ENCODE measurements at places on chromosomes 12 and 14.

GRCh38 chr12:92908108-92908507, 21.0 kb downstream of the EEA1 start:
- no peak for DNase-seq

DNA sequence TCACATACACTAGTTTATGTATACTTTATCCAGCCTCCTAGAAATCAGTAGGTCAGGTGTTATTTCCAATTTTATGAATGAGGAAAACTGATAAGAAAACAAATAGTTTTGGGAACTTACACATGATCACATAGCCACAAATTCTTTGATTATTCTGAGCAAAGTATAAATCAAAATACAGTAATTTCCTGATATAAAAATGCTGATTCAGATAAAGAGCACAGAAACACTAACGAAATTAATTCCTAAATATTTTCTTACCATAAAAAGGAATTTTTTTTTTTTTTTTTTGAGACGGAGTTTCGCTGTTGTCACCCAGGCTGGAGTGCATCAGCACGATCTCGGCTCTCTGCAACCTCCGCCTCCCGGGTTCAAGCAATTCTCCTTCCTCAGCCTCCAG, 275.4 kb downstream of the SOX5 start:
- DNase-seq: no peak

- no peak for DNase-seq
These were observed 10.5 kb upstream of the RBM25 start for GRCh38 chr14:73047808-73048207.

DNA sequence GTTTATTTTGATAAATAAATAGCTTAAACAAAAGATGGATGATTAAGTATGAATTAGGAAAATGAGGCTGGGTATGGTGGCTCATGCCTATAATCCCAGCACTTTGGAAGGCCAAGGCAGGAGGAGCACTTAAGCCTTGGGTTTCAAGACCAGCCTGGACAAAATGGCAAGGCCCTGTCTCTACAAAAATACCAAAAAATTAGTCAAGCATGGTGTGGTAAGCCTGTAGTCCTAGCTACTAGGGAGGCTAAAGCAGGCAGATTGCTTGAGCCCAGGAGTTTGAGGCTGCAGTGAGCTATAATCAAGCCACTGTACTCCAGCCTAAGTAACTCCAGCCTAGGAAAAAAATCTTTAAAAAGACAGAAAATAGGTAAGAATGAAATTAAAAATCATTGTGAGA, 96.0 kb downstream of the BCL2L14 start:
- DNase-seq: no peak

- no peak for DNase-seq
These were observed 261.0 kb downstream of the DACT1 start for GRCh38 chr14:58898655-58899316.

DNA sequence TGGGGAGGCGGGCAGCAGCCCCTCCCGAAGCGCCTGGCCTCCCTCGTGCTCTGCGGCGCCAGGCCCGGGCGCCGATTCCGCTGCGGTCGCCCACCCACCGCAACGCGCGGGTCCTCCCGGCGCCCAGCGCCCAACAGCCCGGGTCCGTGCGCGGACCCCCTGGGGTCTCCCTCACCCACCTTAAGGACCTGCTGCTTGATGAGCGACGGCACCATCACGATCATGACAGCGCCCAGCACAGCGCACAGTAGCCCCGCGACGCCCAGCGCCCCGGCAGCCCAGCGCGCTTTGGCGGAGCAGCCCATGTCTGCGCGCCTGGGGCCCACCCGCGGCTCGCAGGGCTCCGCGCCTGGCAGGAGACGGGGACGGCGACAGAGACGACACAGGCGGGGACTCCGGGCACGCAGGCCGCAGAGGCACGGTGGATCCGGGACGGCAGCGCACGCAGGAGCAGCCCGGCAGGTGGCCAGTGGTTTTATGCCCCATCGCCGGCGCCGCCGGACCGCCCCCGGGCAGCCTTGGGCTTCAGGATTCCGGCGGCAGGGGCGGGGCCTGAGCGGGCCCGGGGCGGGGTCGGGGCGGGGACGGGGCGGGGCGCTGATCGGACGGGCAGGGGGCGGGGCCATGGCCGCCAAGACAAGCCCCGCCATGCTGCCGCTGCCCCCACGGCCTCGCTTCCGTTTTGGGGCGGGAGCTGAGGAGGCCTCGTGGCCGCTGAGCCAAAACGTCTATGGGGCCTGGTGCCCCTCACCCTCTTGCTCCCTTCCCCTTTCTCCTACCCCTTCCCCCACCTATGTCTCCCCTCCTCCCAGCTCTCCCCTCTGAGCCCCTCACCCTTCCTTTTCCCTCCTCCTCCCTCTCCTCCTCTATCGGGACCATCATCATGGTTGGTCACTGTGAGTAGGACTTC, at the start of gene SCARB1:
SCARB1 (minus strand) TSS at position 449 of the 910 bp plus-strand sequence; CDS start at position 305, 144 bp downstream.
- DNase-seq: no peak

Measured in brain pericyte (primary cell).